Upper lobe of left lung (tissue), 6 donors: ENCODE measurements at places on chromosomes 11 and 22. TPM values are rescaled to one million over a fixed set of nuclear protein-coding genes. Genes with fewer than 3 reads are reported as not detected.

- DNase-seq: no peak
Observed at GRCh38 chr22:37340331-37341262, 58.3 kb downstream of the CYTH4 start.

Gene VWA5A
- total RNA-seq: 32.1 TPM

Gene NEFH
- total RNA-seq: 0.94 TPM

Gene DDI1
- total RNA-seq: not detected

DNA sequence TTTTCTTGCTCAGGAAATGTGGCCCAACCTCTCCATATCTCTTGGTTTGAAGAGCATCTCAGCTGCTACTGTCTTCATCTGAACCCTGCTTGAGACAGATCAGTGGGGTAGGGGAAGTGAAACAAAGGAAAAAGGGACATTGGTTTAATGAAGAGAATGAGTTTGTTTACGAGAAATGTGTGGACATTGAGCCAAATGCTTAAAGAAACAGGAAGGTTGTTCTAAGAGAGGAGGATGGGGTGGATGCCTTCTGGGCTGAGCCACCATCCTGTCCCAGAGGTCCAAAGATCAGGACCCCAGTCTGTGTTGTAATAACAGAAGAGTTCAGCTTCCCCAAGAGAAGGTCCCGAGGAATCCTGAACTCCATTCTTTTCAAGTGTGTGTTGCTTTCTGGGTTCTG, 369.7 kb downstream of the INSC start:
- no peak for DNase-seq

GRCh38 chr11:40274017-40274416, 1185.4 kb downstream of the LRRC4C start:
- DNase-seq: no peak

DNA sequence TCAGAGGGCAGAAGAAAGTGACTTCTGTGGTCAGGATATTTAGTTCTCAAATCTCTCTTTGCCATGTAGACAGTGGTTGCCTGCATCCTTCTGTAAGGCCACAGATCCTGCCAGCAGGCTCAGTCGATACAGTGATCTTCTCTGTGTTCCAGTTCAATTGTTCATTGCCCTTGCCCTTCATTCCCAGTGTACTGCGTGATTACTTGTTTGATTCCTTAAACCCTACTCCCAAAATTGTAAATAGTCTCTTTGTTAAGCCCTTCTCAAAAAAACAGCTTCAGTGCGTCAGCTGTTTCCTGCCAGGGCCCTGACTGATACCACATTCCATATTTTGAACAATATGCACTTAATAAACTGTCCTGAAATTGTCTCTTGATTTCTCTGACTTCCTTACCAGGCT, 9.3 kb upstream of the TYR start:
- no peak for DNase-seq

Gene MYEOV
- not detected for total RNA-seq

Gene SLC29A2
- 12.5 TPM for total RNA-seq

Gene TMEM151A
- not detected for total RNA-seq

Gene NXPE2
- total RNA-seq: 0.30 TPM

DNA sequence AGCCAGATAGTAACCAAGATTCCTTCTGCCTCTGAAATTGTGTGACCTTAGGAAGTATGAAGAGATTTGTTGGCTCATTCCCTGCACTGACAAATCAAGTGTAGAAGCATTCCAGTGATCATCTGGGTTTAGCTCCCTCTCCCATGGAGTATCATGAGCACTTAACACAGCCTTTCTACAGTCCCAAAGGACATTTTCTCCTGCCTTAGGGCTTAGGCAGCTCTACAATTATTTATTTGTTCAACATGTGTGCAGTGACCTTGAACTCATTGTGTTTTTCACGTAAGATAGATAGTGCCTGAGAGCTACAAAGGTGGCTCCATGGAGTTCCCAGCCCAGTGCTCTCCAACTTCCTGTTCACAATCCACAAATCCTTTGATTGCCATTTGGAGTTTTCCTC, 94.8 kb upstream of the FAT3 start:
- no peak for DNase-seq

DNA sequence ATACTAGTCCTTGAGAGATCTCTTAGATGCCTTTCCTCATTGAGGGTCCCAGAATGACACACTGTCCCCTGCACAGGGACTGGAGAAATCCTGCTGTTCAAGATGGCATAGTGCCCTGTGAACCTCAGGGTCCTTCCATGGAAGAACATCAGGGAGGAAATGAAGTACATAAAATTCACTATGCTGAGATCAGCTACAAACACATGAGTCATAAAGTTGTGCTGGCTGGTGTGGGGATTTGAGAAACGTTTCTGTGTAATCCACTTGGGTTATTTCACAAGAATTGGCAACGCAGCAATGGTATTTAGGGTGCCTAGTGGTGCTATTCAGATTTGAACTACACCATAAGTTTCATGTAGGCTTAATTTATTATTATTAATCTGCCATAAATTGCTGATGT, 174.4 kb downstream of the MAML2 start:
- DNase-seq: peak; percentile 64

DNA sequence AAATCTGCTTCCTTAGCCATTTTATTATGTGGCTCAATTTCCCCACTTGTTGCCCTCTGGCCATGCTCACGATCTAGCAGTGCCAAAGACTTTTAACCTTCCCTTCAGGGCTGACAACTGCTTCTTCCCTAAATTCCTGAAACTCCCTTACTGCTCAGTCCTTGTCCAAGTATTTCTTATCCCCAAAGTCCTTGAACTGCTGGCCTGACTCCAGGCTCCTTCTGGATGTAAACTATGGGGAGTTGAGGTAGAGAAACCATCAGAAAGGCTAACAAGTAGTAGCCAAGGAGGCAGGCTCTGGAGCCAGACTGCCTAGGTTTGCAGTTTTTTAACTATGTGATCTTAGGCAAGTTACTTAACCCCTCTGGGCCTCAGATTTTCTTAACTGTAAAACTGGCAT, 258.7 kb upstream of the CCDC90B start:
- no peak for DNase-seq

GRCh38 chr11:44709966-44710365, 16.8 kb upstream of the TSPAN18 start:
- DNase-seq: no peak

DNA sequence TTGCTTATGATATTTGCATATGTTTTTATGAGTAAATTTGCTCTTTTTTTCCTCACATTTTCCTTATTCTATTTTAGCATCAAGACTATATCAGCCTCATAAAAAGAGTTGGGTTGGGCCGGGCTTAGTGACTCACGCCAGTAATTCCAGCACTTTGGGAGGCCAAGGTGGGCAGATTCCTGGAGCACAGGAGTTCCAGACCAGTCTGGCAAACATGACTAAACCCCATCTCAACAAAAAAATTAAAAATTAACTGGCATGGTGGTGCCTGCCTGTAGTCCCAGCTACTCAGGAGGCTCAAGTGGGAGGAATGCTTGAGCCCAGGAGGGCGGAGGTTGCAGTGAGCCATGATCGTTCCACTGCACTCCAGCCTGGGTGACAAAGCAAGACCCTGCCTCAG, 148.8 kb upstream of the ANO5 start:
- no peak for DNase-seq

DNA sequence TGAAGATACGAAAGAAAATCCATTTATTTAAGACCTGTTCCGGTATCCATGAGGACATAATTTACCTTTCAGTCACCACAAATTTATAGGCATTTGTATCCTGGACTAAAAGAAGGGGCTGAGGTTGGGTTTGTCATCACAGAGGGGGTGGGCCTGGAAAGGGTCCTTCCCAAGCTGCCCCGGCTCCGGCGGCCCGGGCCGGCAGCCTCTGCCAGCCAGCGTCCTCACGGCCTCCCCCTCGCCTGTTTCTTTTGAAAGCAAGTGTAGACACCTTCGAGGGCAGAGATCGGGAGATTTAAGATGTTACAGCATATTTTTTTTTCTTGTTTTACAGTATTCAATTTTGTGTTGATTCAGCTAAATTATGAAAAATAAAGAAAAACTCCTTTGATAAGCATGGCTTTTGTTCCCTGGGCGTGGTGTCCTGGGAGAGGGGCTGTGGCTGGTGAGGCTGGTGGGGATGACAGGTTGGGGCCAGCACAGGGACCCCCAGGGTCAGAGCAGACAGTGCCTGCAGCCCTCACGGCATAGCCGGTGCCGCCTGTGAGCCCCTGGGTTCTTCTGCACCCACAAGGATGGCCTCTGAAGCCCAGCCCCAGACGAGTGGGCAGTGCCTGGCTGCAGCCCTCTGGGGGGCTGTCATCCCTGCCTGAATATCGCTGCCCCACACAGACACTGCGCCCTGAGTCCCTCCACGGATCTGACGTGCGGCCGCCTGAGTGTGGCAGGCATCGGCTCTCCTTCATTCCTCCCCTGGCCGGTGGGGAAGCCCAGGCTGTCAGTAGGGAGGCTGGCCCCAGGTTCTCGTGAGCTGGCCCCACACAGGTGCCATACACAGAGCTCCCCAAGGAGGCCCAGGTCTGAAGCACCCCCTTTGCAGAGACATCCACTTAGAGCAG, 1075.9 kb downstream of the BRD1 start:
- no peak for DNase-seq

GRCh38 chr11:124753205-124753604, 1.1 kb upstream of the VSIG2 start:
- DNase-seq: no peak

DNA sequence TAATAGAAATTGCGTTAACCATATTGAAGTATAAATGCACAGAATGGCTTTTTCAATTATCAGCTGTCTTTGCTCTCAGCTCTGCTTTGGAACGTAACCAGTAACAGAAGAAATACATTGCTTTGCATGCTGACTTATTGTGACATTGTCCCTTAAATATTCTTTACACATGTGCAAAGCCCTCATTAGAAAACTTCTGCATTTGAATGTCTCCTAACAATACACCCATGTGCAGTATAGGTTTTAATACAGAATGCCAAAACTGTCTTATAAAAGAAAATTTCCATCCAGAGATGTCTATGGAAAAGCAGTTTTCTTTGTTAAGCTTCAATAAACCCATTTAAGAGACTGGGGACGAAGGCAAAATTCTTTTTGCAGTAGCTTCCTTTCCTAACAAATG, 560.3 kb upstream of the CHORDC1 start:
- DNase-seq: no peak

GRCh38 chr11:227824-228379, 8.2 kb downstream of the SIRT3 start:
- no peak for DNase-seq

DNA sequence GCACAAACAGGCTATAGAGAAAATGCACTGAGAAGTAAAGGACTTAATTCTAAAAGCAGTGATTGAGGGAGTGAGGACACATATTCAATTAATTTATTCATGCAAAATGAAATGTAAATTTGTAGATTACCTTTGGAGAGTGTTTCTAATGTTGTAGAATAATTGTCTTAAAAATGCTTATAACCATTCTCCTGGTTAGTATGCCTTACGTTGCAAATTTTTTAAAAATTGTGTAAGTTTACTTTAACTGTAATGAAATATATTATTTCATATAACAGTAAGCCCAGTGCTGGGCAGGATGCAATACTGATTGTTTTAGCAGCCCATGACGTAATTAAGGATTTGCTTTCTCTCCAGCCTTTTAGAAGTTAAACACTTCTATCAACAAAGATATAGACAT, 26.6 kb downstream of the OR52E1 start:
- DNase-seq: no peak

GRCh38 chr11:60842668-60843600, 1.0 kb downstream of the CCDC86 start:
- no peak for DNase-seq

GRCh38 chr11:20840341-20840740, 171.0 kb downstream of the NELL1 start:
- no peak for DNase-seq

DNA sequence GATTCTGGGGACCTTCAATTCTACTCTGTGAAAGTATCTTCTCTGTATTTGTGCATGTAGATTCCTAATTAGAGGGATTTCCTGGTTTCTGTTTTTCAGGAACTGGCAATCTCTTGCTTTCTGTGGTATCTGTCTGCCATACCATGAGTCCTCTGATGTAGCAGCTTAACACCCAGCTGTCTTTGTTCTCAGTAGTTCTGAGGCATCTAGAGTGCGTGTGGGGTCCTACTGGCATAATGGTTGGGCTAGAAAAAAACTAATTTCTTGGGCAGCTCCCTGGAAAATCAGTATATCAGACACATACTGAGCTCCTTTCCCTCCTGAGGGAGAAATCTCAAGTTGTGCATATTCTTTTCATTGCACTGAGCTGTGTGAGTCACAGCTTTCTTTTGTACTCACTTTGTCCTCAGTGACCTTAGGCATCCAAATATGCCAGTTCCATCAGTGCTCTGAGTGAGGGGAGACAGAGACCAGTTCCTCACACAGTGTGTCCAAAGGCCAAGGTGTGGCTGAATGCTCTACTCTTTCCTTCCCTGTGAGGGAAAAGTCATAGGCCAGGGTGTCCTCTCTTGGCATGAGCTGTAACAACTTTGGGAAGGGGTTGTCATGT, 35.5 kb upstream of the SLC22A24 start:
- no peak for DNase-seq

DNA sequence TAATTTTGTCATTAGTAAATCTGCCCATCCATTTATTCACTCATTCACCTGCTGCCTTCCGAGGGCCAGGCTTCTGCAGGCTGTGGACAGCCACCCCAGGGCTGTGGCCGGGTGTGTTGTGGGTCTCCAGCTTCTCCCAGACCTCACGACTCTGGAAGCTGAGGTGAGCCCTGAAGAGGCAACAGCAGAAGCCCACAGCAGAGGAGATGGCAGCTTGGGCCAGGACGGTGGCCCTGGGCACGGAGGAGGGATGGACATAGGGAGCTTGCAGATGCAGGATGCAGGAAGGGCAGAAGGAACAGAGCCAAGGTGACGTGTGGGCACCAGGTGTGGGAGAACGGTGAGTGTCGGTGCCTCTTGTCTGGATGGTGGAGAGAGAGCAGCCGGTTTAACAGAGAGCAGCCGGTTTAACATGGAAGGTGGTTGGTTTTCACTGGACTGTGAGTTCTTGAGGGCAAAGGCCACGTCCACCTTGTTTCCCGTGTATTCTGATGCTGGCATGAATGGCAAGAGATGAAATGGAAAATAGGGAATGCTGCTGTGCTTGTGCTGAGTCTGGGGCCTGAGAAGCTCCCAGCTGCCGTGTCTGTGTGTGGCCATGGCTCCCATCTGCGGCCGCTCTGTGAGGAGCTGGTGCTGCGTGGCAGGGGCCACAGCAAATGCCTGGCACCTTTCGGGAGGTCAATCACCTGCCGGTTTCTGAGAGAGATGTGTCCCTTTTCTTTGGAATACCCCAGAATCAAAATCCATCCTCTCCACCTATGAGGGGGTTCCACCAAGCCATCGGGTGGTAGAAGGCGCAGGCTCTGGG, 669.9 kb downstream of the BRD1 start:
- no peak for DNase-seq

- no peak for DNase-seq
Observed at GRCh38 chr11:66663741-66664296, 13.9 kb downstream of the RBM4B start.

GRCh38 chr11:83819931-83820549, 533.9 kb upstream of the CCDC90B start:
- no peak for DNase-seq

- DNase-seq: no peak
Observed at GRCh38 chr22:40665312-40665711, 14.0 kb upstream of the MCHR1 start.

GRCh38 chr22:19959587-19960490, 18.2 kb upstream of the TXNRD2 start:
- DNase-seq: no peak

GRCh38 chr22:19799322-19800190, 39.0 kb downstream of the TBX1 start:
- DNase-seq: peak; percentile 85

Gene SLC5A1
- total RNA-seq: not detected
